ENCODE measurements at places on chromosomes 7 and 10.

GRCh38 chr7:50658696-50659095 is 93.5 kb upstream of the DDC start:
- DNase-seq = no peak

GRCh38 chr7:32573110-32573687 is 77.9 kb downstream of the AVL9 start:
- no peak for DNase-seq

GRCh38 chr7:104883248-104883717 is 130.7 kb upstream of the KMT2E start:
- no peak for DNase-seq

DNA sequence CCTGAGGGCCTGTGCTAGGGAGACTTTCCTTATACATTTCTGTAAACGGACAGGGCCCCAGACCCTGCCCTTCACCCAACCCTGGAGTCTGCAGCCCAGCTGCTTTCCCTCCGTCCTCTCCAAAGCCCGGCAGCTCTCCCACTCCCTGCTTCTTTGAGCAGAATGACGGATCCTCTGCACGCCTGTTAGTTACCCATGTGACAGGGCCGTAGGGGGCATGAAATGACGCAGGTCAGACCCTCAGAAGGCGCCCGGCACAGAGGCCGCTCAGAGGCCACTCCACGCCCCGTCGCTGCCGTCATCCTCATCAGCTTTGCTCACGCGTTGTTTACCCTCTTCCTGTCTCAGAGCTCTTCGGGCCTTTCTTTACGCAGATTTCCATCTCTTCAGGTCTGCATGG is 60.2 kb upstream of the MKRN1 start:
- no peak for DNase-seq

DNA sequence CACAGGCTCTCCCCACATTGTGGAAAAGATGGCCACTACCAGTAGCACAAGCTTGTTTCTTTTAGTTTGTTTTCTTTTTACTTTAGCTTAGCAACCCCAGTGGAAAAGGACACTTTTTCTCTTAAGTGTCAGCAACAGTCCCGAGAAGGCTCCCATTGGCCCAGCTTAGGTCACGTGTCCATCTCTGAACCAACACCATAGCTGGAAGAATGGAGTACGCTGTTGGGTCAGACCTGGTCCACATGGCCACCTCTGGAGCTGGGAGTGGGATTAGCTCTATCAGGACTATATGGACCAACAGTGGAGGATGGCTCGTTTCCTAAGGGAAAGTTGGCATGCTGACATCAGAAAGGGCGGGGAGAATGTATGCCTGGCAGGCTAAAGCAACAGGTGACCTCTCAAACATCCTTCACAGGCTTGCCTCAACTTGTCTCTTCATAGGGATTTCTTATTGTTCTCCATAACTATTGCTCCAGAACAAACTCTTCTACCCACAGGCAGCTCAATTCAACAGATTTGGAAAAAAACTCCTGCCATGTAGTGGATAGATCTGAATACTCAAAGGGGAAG is 27.6 kb upstream of the NEUROG3 start:
- DNase-seq = no peak

- no peak for DNase-seq
Measured at GRCh38 chr7:141944811-141945210, 2.0 kb downstream of the CLEC5A start.

- no peak for DNase-seq
Measured at GRCh38 chr7:42932811-42933591, 825 bp downstream of the MRPL32 start.

GRCh38 chr10:117425974-117426566 is 50.8 kb upstream of the PDZD8 start:
- DNase-seq = no peak

GRCh38 chr10:72814099-72814790 is 79.3 kb upstream of the OIT3 start:
- no peak for DNase-seq

GRCh38 chr10:34280599-34281374 is 534.3 kb downstream of the PARD3 start:
- peak; percentile 47 for DNase-seq

DNA sequence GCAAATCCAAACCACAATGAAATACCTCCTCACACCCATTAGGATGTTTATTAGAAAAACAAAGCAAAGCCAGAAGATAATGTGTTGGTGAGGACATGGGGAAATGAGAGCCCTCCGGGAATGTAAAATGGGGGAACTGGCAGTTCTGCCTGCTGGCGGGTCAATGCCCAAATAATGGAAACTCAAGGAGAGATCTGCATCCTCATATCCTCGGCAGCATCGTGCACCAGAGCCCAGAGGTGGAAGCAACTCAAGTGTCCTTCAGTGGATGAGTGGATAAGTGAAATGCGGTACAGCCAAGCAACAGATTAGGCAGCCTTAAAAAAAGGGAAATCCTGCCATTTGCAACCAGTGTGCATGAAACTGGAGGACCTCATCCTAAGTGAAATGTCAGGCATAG is 325.2 kb downstream of the WDR37 start:
- no peak for DNase-seq

- no peak for DNase-seq
Measured at GRCh38 chr7:94414980-94415379, 20.3 kb downstream of the COL1A2 start.

DNA sequence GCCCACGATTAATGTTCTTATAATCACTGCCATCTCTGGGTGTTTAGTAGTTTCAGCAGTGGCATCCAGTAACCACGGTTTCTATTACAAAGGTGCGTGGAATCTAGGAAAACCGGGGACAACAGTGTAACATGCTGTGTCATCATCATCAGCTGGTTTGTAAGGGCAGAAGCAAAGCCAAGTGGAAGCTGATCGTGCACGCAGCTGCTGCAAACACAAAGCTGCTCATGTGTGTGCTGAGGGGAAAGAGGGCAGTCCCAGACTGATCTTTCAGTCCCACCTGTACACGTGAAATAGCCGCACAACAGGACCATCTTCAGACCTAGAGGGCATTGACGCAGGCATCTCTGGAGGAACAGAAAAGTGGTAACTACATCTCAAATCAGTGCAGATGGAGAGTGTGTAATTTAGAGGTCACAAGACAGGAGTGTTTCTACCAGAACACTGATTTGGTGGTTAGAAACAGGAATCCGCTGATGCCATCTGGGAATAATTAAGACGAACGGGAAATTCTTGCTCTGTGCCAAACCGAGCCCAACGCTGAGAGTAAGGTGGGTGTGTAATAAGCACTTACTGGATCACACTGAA is 13.4 kb downstream of the ANKRD16 start:
- DNase-seq = no peak

DNA sequence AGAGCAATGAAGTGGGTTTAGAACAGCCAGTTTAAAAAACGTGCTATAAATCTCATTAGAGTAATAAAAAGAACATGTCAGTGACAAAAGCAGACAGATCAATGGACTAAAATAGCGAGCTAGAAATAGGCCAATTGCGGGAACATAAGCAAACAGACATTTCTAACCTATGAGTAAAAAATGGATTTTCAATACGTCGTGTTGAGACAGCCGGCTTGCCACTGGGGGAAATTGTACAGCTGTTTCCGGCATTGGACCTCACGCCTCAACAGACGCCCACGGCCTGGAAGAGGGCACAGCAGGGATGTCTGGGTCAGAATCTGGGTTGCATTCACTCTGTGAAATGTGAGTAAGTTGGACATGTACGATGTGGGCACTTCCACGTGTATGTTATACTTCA is 92.9 kb downstream of the SVOPL start:
- peak; percentile 80 for DNase-seq

DNA sequence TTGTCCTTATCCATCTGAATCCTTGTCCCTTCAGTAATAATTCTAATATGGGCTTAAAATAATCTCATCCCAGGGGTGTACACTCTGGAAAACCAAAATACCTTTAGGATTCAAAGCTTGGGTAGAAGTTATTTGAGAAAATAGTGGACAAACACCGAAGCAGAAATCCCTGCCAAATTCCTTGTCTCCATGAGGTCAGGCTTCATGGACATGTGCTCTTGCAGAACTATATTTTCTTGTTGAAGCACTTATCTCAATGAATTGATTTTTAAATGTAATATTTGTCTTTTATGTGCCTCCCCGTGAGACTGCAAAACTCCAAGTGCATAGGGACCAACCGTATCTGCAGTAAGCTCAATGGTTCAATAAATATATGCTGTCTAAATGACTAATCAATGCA is 1153.3 kb upstream of the AUTS2 start:
- DNase-seq = no peak

- no peak for DNase-seq
Measured at GRCh38 chr7:111852081-111852480, 289.8 kb upstream of the IMMP2L start.

- no peak for DNase-seq
Measured at GRCh38 chr10:48678041-48678440, 6.6 kb upstream of the WDFY4 start.

Measured in activated CD4-positive, alpha-beta memory T cell treated with anti-CD3 and anti-CD28 coated beads for 36 hours (primary cell).